ENCODE measurements at places on chromosomes 7 and 10. TPM values are rescaled to one million over a fixed set of nuclear protein-coding genes. Genes with fewer than 3 reads are reported as not detected.

Gene STEAP2
- total RNA-seq, result 29.1 TPM

Gene CYP2W1
- total RNA-seq, result 0.83 TPM

Gene IL15RA
- total RNA-seq, result 15.8 TPM

Gene OGA
- total RNA-seq, result 143 TPM

Gene LRRD1
- not detected for total RNA-seq

Gene ATOH7
- total RNA-seq, result not detected

Gene MEOX2
- 7.8 TPM for total RNA-seq

All from sigmoid colon (tissue), 7 donors.